T-helper 17 cell (primary cell): ENCODE measurements at places on chromosomes 4 and X. TPM values are rescaled to one million over a fixed set of nuclear protein-coding genes. Genes with fewer than 3 reads are reported as not detected.

DNA sequence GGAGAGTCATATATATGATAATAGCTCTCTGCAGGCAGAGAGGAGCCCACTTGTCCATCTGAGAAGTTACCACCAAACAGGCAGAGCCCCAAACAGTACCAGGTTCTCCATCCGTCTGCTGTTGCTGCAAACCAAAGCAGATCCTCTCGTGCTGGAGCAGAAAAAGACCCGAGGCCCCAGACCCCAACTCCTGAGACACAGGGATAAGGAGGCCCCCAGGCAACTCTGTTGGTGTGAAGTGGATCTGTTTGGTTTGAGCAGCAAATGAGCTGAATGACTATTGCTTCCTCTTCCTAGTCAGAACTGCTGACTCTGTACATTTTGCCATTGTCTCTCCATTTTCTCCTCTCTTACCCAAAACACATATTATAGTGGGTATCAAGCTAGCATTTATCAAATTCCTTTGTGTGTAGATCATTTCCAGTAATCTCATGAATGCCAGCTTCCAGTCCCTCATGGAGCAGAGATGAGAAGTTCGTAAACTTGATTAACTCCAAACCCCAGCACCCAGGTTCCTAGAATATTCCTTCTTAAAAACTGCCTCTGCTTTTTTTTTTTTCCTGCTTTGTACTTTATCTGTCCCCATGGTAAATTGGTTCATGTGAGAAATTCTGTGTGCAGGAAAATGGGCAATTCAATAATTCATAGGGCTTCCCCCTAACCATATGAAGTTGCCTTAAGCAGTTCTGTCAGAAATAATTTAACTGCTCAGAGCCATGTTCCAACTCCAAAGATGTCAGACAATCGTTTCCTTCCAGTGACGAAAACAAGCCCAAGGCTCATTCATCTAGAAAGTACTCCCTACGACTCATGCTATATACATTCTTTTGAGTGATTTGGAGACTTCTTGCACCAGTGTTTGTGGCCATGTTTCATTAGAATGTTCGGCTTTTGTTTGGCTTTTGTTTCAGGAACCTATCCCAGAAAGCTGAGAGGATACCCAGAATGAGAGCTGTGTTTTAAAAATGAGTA, 98.6 kb upstream of the ATXN3L start:
- DNase-seq: no peak

- no peak for DNase-seq
Observed at GRCh38 chr4:11549525-11549924, 120.8 kb upstream of the HS3ST1 start.

GRCh38 chrX:14832151-14832550, 40.7 kb downstream of the FANCB start:
- no peak for DNase-seq

DNA sequence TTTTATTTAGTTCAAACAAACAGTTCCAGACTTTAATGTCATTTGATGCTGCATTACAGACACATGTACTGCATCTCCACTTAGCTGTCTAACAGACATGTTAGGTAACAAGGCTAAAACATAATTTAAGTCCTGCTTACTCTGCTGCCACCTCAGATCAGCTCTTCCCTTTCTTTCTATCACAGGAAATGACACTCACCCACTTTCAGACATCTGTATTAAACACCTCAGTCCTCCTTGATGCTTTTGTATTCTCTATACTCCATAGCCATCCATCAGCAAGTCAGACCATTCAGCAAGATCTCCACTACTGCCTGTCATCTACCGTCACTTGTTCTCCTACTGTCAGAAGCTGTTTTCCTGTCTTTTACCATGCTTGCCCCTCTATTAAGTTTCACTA, 405.4 kb downstream of the IL15 start:
- no peak for DNase-seq

DNA sequence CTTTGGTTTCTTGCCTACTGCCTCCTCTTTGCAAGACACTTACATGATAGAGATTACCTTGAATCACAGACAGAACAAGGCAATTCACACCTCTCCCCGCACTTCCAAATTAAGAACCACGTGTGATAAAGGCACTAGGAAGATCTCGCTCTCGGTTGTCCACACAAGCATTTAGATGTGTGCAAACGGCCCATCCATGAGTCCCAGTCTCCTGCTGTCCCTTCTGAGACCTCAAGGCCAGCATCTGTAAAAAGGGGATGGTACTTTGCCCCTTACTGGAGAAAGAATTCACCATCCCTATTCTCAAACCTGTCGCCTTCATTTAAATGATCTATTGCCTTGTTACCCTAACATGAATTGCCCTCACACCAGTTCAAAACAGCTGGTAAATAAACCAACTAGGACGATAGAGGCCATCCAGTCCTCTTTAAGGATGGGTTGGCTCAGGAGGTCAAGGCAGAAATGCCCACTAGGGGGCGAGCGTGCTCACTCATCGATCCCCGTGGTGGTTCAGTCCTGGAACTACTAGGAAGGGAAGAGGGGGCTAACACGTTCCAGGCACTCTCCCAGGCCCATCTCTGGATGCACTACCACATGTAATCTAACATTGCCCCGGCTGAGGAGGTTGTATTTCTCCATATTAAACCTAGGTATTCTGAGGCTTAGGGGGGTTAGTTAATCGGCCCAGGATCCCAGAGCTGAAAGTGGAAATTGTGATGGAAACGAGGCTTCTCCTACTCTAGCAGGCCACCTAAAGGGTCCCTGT, 95.8 kb downstream of the DHX15 start:
- DNase-seq: peak; percentile 33

The RNF212 gene
- total RNA-seq: 2.1 TPM

- DNase-seq: no peak
Observed at GRCh38 chr4:13313856-13314255, 170.3 kb downstream of the RAB28 start.

The PIGA gene
- 122 TPM for total RNA-seq

The ARHGAP36 gene
- not detected for total RNA-seq
